Karpas-422 (cell line): ENCODE measurements at places on chromosomes 1 and 21.

- no peaks in the 10 kb centered on the region for H3K4me1 ChIP-seq
- no peak for DNase-seq
- H3K27ac ChIP-seq: no peak overlapping the region
These were observed 28.1 kb downstream of the PDE9A start for GRCh38 chr21:42681296-42682206.

GRCh38 chr1:158951956-158952355 lies 20.6 kb downstream of the PYHIN1 start:
- no peaks in the 10 kb centered on the region for H3K27me3 ChIP-seq
- no peak overlapping the region for H3K4me3 ChIP-seq
- DNase-seq: no peak
- 0 out of 2 replicates have a peak, but pooled peaks cover 2% of the 10 kb centered on the region for H3K4me1 ChIP-seq
- no peak overlapping the region for H3K27ac ChIP-seq
- H3K36me3 ChIP-seq: no peaks in the 10 kb centered on the region

DNA sequence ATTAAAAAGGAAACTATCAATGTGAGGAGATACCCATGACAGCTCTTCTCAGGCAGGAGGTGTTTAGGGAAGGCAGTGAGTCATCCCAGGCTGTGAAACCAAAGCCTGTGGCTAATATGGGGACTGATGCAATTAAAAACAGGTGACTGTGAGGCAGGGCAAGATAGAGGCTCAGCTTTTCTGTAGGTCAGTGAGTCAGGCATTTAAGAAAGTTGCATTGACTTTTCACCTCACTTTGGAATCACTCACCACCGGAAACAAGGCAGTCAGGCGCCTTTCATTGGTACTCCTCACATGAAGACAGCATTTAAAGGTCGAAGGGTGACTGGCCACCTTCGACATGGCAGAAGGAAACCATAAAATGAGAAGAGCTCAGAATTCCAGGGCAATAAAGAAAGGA lies 54.5 kb downstream of the PAPPA2 start:
- no peaks in the 10 kb centered on the region for H3K27me3 ChIP-seq
- no peaks in the 10 kb centered on the region for H3K36me3 ChIP-seq

GRCh38 chr1:212021563-212021962 lies 13.8 kb downstream of the INTS7 start:
- no peak for DNase-seq
- H3K4me1 ChIP-seq: no peaks in the 10 kb centered on the region
- no peak overlapping the region for H3K4me3 ChIP-seq
- peaks cover 28% of the 10 kb centered on the region for H3K36me3 ChIP-seq
- H3K27ac ChIP-seq: no peak overlapping the region

DNA sequence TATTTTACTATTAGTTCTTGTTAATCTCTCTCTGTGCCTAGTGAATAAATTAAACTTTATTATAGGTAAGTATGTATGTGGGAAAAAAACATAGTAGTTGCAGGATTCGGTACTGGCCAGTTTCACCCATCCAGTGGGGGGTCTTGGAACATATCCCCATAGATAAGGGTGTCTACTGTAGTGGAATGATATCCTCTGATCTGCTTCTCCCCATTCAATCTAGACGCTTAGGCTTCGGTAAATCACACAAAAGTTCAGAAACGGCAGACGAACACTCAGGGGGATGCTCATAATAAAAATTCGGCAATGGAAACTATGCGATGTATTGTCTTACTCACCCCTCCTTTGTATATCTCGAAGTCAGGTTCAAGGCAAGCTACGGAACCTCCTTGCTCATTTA lies 232.9 kb upstream of the COA6 start:
- H3K4me3 ChIP-seq: no peak overlapping the region
- no peaks in the 10 kb centered on the region for H3K36me3 ChIP-seq
- no peaks in the 10 kb centered on the region for H3K27me3 ChIP-seq
- no peak for DNase-seq
- H3K27ac ChIP-seq: no peak overlapping the region

GRCh38 chr1:33182401-33182841 lies 578 bp upstream of the TRIM62 start:
- H3K27ac ChIP-seq: no peak overlapping the region
- peaks cover 29% of the 10 kb centered on the region for H3K4me1 ChIP-seq
- DNase-seq: no peak

- H3K36me3 ChIP-seq: no peaks in the 10 kb centered on the region
- H3K4me1 ChIP-seq: no peaks in the 10 kb centered on the region
- no peak overlapping the region for H3K27ac ChIP-seq
- no peaks in the 10 kb centered on the region for H3K27me3 ChIP-seq
- no peak overlapping the region for H3K4me3 ChIP-seq
- no peak for DNase-seq
These were observed 4.8 kb upstream of the ST6GALNAC5 start for GRCh38 chr1:76862447-76862846.

DNA sequence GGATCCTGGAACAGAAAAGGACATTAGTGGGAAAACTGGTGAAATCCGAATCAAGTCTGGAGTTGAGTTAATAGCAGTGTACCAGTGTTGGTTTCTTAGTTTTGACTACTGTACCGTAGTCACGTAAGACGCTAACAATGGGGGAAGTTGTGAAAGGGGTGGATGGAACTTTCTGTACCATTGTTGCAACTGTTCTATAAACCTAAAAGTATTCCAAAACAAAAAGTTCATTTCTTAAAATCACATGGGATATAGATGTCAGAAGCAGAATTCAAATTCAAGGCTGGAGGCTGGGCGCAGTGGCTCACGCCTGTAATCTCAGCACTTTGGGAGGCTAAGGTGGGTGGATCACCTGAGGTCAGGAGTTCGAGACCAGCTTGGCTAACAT lies 16.9 kb downstream of the ARHGEF19 start:
- H3K27me3 ChIP-seq: no peaks in the 10 kb centered on the region
- no peak for DNase-seq
- H3K4me1 ChIP-seq: peaks cover 2% of the 10 kb centered on the region; the same call in 1 of the 2 replicates
- H3K36me3 ChIP-seq: no peaks in the 10 kb centered on the region

GRCh38 chr1:212964102-212964501 lies 13.8 kb downstream of the VASH2 start:
- H3K4me3 ChIP-seq: no peak overlapping the region
- H3K36me3 ChIP-seq: no peaks in the 10 kb centered on the region
- DNase-seq: no peak
- no peaks in the 10 kb centered on the region for H3K27me3 ChIP-seq
- no peaks in the 10 kb centered on the region for H3K4me1 ChIP-seq

DNA sequence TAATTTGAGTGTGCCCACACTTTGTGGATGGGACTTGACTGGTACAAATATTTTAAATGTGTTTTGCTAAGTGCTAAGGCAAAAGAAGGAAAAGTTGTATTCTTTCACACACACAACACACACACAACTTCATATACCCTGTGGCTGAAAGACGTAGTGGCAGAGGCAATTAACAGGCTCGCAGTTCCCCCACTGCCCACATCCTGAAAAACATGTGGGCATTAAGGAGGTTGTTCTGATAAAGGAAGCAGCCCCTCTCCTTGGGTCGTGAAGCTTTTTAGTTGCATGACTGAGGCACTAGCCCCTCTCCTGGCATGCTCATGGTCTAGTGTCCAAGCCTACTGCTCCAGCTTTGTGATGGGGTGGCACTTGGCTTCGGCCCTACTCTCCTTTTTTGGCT lies 14.3 kb upstream of the ADAM30 start:
- H3K4me3 ChIP-seq: no peak overlapping the region
- no peak for DNase-seq
- H3K4me1 ChIP-seq: no peaks in the 10 kb centered on the region
- H3K27ac ChIP-seq: no peak overlapping the region

- no peak overlapping the region for H3K4me3 ChIP-seq
- no peaks in the 10 kb centered on the region for H3K36me3 ChIP-seq
- H3K4me1 ChIP-seq: peaks cover 10% of the 10 kb centered on the region
- DNase-seq: no peak
- no peaks in the 10 kb centered on the region for H3K27me3 ChIP-seq
These were observed 87.2 kb upstream of the IVNS1ABP start for GRCh38 chr1:185404291-185404690.

DNA sequence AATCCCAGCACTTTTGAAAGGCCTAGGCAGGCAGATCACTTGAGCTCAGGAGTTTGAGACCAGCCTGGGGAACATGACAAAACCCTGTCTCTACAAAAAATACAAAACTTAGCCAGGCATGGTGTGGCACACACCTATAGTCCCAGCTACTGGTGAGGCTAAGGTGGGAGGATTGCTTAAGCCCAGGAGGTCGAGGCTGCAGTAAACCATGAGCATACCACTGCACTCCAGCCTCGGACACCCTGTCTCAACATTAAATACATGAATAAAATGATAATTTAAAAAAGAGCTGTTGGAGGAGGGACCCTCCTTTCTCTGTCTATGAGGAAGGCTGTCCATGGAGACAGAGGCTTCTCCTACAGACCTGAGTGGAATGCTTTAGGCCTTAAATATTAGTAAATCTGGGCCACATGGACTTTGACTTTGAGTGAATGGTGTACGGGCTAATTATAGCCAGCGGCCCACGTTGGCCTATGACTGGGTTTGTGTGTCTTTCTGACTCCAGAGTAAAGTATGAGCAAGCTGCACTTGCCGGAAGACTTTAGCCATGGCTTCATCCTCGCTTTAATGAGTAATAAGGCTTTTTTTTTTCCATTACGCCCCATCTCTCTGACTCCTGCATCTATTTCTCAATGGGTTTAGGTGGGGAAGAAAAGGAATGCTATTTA lies 21.3 kb downstream of the RAB3B start:
- H3K27ac ChIP-seq: no peak overlapping the region
- no peaks in the 10 kb centered on the region for H3K36me3 ChIP-seq
- peaks cover under 1% of the 10 kb centered on the region; the same call in 1 of the 2 replicates for H3K4me1 ChIP-seq
- H3K4me3 ChIP-seq: no peak overlapping the region
- no peak for DNase-seq

DNA sequence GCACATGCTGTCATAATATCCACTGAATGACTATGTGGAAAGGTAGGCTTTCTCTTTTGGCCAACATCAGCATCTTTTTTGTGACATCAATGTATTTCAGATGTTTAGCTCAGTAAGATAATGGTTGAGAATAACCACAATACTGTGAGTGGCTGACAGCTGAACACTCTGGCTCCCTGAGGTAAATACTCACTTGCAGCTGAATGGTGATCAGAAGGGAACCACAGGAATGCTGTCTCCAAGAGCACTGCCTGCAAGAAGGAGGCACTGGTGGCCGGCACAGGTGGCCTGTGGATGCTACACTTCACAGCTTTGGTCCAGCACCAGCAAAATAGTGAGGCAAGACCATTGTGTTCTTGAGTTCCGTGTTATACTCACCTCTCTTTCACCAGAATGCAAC lies 118.7 kb upstream of the PPM1J start:
- H3K27me3 ChIP-seq: no peaks in the 10 kb centered on the region
- no peak overlapping the region for H3K4me3 ChIP-seq
- H3K4me1 ChIP-seq: no peaks in the 10 kb centered on the region
- no peak overlapping the region for H3K27ac ChIP-seq
- no peaks in the 10 kb centered on the region for H3K36me3 ChIP-seq

DNA sequence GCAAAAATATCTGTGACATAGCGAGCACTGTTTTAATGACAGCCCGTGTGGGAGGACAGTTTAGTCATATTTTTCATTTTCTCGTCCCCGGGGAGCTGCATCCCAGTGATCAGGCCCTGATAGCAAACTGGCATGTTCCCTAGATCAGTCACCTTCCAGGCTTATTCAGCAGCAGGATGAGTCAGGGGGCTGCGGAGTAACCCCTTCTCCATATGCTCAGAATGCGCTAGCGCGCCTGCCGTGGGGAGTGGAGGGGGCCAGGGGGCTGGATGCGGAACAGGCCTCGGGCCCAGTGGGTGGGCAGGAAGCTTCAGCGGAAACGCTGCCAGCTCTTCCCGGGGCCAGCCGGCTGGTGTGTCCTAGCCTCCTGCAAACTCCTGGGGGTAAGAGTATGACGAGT lies 94.0 kb downstream of the KCND3 start:
- H3K4me3 ChIP-seq: no peak overlapping the region
- H3K36me3 ChIP-seq: no peaks in the 10 kb centered on the region
- H3K27me3 ChIP-seq: no peaks in the 10 kb centered on the region
- H3K4me1 ChIP-seq: no peaks in the 10 kb centered on the region
- no peak for DNase-seq
- H3K27ac ChIP-seq: no peak overlapping the region

GRCh38 chr1:110582378-110582777 lies 23.8 kb downstream of the KCNA2 start:
- peaks cover 69% of the 10 kb centered on the region for H3K4me1 ChIP-seq
- no peaks in the 10 kb centered on the region; the same call in 1 of the 2 replicates for H3K27me3 ChIP-seq
- DNase-seq: peak; percentile 88
- peak overlapping the region; percentile 71 for H3K27ac ChIP-seq
- peak overlapping the region; percentile 49 for H3K4me3 ChIP-seq
- H3K36me3 ChIP-seq: no peaks in the 10 kb centered on the region

DNA sequence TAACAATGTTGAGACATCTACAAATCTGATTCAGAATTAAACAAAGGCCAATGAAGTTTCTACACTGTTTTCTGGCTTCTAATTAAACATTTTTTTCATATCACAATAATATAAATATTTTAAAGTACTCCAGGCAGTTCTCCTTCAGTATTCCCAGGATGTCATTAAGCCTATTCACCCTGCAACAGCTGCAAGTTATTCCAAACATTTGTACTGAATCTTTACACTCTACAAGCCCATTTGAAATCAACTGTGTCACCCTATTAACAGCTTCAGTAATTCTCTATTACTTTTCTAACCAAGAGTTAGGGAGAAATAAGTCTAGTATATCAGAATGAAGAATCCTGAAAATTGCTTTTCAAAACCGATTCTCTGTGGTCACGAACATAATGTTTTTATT lies 124.6 kb downstream of the OLFML2B start:
- H3K36me3 ChIP-seq: no peaks in the 10 kb centered on the region
- no peaks in the 10 kb centered on the region for H3K4me1 ChIP-seq
- no peak overlapping the region for H3K27ac ChIP-seq

DNA sequence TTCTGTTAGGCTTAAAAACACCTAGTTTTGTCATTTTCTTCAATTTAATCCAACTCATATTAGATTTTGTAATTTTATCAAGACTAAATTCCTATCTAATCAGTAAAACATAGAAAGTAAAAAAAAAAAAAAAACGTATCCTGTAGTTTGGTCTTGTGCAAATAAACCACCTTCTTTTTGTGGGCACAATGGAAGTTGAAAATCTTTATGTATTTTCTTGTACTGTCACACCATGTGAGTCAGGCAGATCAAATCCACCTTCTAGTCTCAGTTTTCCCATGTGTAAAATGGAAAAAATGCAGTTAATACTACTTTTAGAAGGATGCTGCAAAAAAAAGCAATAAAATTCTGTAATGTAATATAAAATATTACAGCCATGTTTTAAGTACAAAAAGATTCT lies 129.8 kb downstream of the CYYR1 start:
- H3K4me1 ChIP-seq: no peaks in the 10 kb centered on the region
- no peaks in the 10 kb centered on the region for H3K36me3 ChIP-seq
- no peaks in the 10 kb centered on the region for H3K27me3 ChIP-seq
- no peak for DNase-seq

DNA sequence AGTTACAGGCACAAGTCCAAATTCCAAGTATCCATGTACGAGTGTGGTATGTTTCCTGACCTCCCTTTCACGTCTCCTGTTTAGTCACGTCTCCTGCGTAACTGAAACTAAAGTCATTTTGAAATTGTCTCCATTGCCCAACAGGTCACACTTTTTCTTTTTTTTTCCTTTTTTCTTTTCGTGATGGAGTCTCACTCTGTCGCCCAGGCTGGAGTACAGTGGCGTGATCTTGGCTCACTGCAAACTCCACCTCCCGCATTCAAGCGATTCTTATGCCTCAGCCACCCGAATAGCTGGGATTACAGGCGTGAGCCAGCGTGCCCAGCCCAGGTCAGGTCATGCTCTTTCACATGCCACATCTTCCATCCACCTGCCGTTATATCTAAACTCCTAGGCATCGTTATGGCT lies 38.2 kb downstream of the L1TD1 start:
- no peak for DNase-seq
- no peaks in the 10 kb centered on the region for H3K36me3 ChIP-seq
- no peaks in the 10 kb centered on the region for H3K4me1 ChIP-seq
- H3K27ac ChIP-seq: no peak overlapping the region
- no peak overlapping the region for H3K4me3 ChIP-seq

GRCh38 chr21:39938086-39938625 lies 70.9 kb downstream of the PCP4 start:
- no peak overlapping the region for H3K27ac ChIP-seq
- peaks cover 17% of the 10 kb centered on the region for H3K4me1 ChIP-seq
- no peaks in the 10 kb centered on the region for H3K36me3 ChIP-seq
- H3K27me3 ChIP-seq: no peaks in the 10 kb centered on the region
